ENCODE measurements at places on chromosomes 6 and 20.

GRCh38 chr6:150620244-150620643 is 20.6 kb downstream of the PLEKHG1 start:
- no peaks in the 10 kb centered on the region for H3K27me3 ChIP-seq
- H3K27ac ChIP-seq = peak overlapping the region; percentile 23
- peaks cover 2% of the 10 kb centered on the region for H3K36me3 ChIP-seq
- peaks cover 90% of the 10 kb centered on the region for H3K4me1 ChIP-seq
- no peak for DNase-seq

DNA sequence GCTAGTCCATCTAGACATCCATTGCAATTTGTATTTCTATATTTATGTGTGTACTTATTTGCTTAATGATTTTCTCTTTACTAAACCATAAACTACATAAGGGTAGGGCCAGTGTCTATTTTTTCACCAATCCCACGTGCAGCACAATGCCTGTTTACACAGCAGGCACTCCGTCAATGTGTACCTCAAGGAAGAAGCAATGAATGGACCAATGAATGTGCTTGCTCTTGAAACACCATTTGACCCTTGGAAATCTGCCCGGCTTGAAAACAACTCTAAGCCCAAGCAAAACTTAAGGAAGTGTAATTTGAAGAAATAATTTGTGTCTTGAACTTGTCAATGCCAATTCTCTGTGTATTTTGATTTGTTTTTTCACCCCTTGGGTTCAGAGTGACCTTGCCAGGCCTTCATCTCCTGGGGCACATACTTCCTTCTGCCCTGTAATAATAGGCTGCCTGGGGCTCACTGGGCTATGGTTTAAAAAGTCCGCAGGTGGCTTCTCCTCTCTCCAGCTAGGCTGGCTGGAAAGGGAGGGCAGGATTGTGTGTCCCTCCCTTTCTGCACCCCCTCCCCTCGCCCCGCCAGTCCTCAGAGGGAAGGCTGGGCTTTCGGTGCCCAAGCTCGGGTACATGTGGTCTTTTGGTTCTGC is 140.8 kb upstream of the ARMC2 start:
- no peak for DNase-seq
- H3K27me3 ChIP-seq = no peaks in the 10 kb centered on the region
- no peak overlapping the region for H3K27ac ChIP-seq
- no peak overlapping the region for H3K4me3 ChIP-seq
- no peaks in the 10 kb centered on the region for H3K36me3 ChIP-seq

GRCh38 chr6:132513831-132514545 is 1.1 kb upstream of the STX7 start:
- peak overlapping the region; percentile 92 for H3K27ac ChIP-seq
- DNase-seq = peak; percentile 70
- peak overlapping the region; percentile 85 for H3K4me3 ChIP-seq
- no peaks in the 10 kb centered on the region for H3K27me3 ChIP-seq

GRCh38 chr6:136236466-136237293 is 13.4 kb downstream of the MTFR2 start:
- no peaks in the 10 kb centered on the region for H3K27me3 ChIP-seq
- H3K4me1 ChIP-seq = no peaks in the 10 kb centered on the region
